Renal pelvis (tissue), 12 donors: ENCODE measurements at places on chromosomes 7 and 10.
A peak's percentile ranks its signal among the peaks of the same experiment; 100 is the strongest.

- no peak for DNase-seq
Observed at GRCh38 chr10:72260976-72261783, 12.5 kb upstream of the DDIT4 start.

- DNase-seq = peak; percentile 72
Observed at GRCh38 chr10:97849687-97850402, at the start of gene GOLGA7B. Gene GOLGA7B (plus strand): TSS chr10:97849843. CDS start chr10:97850304, 461 bp downstream.

DNA sequence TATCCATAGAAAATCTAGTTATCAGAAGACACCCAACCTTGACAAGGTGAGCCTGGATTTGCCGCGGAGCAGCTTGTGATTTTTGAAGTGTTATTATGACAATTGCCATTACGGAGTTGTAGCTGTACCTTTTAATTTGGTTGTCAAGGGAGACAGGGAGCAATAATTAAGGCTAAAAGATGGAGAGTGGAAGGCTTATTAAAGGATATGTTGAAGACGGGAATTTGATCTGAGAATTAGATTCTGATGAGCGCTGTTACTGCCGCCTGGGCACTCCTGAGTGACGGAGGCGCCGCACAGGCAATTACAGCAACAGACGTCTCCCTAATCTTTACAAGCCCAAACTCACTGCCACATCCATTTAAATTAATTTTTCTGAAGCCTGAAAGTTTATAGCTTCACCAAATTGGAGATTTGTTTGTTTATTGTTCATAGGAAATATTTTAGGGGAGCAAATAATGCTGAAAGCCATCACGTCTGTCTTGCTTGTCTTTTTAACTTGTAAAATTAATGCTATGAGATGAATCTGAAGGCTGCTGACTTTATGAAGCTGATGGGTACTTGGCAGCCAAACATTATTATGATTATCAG, 475.0 kb upstream of the ADARB2 start:
- no peak for DNase-seq

DNA sequence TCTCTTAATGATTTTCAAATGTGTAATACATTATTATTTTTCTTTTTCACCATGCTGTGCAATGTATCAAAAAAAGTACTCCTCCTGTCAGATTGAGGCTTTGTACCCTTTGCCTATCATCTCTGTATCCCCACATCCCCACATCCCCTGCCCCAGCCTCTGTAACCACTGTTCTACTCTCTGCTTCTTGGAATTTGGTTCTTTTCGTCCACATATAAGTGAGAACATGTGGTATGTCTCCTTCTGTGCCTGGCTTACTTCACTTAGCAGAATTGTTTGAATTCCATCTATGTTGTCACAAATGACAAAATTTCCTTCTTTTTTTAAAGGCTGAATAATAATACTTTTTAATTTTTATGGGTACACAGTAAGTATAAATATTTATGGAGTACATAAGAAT, 13.8 kb downstream of the TAF3 start:
- no peak for DNase-seq

- peak; percentile 78 for DNase-seq
Observed at GRCh38 chr10:12902135-12902572, 99.4 kb downstream of the CCDC3 start.

DNA sequence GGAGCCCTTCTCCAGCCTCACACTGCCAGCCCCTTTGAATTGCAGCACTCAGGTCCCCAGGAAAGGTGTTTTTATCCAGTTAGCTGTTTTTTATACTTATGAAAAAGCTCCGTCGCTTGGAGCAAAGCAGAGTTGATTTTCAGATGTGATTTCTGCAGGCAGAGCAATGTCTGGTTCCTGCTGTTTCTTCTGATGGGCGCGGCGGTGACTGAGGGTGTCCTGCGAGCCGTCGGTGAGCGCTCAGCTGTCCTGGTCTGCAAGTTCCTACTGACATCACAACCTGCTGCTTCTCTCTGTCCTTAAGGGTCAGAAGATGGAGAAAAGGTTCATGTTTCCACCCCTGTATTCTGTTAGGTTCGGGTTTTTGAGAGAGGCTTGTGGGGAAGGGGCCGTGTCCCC, 109.6 kb upstream of the FAM20C start:
- no peak for DNase-seq

GRCh38 chr7:491292-491957, 28.2 kb downstream of the PDGFA start:
- DNase-seq = no peak

GRCh38 chr10:58023341-58024073, 244.2 kb downstream of the IPMK start:
- peak; percentile 39 for DNase-seq

- no peak for DNase-seq
Observed at GRCh38 chr10:102931643-102932042, 13.5 kb downstream of the CNNM2 start.

DNA sequence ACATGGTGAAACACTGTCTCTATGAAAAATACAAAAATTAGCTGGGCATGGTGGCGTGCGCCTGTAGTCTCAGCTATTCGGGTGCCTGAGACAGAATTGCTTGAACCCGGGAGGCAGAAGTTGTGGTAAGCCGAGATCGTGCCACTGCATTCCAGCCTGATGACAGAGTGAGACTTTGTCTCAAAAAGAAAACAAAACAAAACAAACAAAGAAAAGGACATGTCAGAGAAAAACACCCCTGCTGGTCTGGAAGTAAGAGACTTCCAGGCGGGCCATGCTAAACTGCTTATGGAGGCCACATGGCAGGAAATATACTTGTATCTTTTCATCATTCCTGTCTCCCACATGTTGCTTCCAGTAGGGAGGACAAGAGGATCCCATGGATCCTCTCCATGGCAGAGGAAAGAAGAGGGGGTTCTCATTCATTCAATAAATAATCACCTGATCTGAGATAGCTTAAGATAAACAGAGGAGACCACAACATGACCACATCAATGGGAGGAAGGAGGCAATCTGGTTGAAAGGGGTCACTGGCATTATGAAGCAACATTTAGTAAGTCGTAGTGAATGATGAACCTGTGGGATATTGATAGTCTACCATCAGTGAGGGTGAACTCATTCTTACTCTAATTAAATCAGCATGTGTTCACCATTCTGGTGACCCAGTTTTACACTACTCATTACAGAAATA, 60.5 kb upstream of the ZNF138 start:
- DNase-seq = no peak

GRCh38 chr7:17144322-17144721, 154.1 kb upstream of the AHR start:
- DNase-seq = no peak

DNA sequence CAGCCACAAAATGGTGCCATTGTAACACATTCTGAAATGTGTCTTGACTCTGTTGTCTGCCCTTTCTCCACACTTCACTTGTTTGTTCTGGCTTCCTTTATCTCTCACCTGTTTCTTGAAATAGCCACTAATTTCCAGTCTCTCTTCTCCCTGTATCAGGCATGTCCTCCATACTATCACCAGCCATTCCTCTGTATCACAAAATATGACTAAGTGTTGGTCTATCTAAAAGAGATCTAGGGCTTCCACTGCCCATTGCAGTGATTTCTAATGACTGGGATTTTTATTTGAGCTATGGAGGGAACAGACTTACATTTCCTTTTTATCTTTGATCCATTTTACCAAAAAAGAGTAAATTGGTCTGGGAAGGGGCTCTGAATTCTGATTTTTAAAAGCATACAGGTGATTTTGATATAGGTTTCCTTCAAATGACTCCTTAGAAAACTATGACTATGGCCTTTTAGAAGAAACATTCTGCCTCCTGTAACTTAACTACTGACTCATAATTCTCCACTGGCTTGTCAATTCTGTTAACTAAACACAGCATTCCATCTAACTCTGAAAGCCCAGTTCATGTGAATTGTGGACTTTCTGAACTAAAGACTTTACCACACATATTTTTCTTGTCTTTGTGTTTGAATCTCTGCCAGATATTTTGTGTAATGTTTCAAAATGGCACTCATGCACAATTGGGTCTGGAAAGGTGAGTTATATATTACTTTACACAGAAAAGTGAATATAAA, 1121.4 kb downstream of the XPNPEP1 start:
- DNase-seq = no peak
